ENCODE measurements at places on chromosomes 11 and 22.

DNA sequence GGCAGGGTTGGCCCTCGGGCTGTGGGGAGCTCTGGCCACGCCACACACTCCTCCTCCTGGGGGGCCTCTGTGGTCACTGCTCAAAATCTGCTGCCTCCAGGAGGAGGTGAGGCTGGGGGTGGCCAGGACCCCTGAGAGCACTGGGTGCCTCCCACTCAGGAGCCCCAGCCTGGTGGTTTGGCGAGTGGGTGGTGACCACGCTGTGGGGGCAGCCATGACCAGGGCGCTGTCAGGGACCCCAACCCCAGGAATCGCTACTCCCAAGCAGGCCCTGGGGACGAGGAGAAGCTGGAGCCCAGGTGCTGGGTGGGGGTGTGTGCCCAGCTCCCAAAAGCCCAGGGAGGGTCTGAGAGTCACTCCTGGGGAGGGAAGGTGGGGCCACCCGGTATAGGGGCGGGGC is 30.1 kb downstream of the TSPAN4 start:
- no peak for DNase-seq

DNA sequence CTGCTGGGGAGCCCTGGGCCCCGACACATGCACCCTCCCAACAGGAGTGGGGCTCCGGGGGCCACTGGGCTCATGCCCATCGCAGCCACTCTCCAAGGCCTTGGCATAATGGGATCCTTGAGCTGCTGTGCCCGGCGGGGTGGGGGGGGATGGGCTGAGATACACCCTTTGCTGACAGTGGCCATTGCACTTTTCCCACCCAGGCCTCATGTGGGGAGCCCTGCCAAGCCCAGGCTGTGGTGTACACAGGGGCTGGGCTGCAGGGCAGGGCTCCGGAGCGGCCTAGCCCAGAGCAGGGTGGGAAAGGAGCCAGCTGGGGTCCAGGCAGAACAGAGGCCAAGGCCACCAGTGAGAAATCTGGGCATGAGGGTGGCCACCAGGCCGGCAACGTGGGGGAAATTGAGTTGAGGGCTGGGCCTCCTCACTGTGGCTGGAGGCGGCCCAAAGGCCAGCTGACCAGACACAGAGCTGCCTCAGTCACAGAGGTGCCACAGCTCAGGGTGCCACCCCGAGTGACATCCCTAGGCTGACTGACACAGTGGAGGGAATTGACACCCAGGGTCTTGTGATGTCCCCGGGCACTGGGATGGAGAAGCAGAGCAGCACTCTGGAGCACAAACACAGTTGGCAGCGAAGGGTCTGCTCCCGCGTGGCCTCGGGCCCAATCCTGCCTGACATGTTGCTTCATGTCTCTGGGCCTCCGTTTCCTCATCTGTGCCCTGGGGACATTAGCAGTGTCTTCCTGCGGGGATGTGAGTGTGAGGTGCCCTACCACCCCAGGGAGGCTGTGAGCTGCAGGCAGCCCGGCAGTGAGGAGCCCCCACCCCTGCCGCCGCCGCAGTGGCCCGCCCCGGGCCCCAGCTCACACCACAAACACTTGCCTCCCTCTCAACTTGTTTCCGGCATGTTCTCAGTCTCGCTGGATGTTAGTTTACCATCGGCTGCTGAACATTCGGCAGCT is 30.4 kb downstream of the RTN4R start:
- DNase-seq: no peak

- DNase-seq: no peak
Observed at GRCh38 chr22:44574640-44575380, 76.8 kb upstream of the RTL6 start.

- DNase-seq: no peak
Observed at GRCh38 chr11:76661834-76662434, 8.6 kb downstream of the LRRC32 start.

GRCh38 chr11:35618497-35619115 is 346 bp downstream of the FJX1 start:
- DNase-seq: no peak

GRCh38 chr22:50705219-50705691 is 32.6 kb downstream of the SHANK3 start:
- DNase-seq: no peak

GRCh38 chr11:119346605-119347004 is at the start of gene MFRP:
TSS of gene MFRP (minus strand) at chr11:119346705. CDS start at chr11:119346513, 192 bp downstream.
- DNase-seq: no peak

GRCh38 chr11:64849598-64850356 is 5.3 kb upstream of the CDC42BPG start:
- no peak for DNase-seq

DNA sequence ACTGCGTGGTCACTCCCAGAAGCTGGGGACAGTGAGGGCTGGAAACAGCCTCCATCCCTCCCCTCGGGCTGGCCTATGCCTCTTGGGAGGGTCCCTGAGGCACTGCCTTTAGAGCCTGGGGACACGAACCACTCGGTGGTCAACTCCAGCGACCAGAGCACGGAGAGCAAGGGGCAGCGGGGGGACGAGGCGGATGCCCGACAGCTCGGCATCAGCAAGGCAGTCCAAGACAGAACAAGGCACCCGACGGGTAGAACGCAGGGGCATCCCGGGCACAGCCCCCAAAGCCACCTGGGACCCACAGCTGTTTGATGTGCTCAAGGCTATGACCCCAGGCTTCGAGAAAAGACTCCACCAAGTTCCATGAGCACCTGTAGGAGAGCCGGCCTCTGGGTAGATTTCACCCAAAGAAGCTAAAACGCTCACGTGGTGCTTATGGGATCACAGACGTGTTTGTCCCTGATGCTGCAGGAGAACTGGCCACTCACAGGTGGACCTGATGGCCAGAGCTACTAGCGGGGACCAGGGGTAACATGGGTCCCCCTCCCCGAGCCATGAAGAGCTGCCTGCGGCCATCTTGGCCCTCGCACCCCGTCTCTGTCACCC is 510 bp upstream of the LSP1 start:
- DNase-seq: no peak

DNA sequence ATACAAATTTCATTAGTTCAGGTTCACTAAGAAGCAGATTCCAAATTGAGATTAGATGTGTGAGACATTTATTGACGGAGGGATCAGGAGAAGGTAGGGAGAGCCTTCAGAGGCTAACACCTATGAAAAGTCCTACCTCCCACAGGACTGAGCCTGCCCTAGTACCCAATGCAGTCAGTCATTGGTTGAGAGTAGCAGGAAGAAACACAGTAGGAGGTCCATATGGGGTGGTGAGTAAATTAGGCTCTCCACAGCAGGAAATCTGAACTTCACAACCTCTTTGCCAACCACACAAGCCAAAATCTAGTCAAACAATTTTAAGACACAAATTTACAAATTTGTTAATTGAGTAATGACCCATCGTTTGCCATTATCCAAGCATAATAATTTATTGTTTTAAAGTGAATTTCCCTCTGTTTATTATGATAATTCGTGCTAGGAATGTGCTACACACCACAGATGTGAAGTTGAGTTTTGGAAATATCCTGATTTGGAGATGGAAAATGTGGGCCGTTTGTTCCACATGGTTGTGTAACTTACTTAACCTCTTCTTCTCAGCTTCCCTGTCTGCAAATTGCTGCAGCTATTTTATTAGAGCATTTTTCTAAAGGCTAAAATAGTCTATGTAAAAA is 542.1 kb downstream of the ETS1 start:
- DNase-seq: no peak

- DNase-seq: no peak
Observed at GRCh38 chr22:26460202-26460601, 23.4 kb downstream of the HPS4 start.

DNA sequence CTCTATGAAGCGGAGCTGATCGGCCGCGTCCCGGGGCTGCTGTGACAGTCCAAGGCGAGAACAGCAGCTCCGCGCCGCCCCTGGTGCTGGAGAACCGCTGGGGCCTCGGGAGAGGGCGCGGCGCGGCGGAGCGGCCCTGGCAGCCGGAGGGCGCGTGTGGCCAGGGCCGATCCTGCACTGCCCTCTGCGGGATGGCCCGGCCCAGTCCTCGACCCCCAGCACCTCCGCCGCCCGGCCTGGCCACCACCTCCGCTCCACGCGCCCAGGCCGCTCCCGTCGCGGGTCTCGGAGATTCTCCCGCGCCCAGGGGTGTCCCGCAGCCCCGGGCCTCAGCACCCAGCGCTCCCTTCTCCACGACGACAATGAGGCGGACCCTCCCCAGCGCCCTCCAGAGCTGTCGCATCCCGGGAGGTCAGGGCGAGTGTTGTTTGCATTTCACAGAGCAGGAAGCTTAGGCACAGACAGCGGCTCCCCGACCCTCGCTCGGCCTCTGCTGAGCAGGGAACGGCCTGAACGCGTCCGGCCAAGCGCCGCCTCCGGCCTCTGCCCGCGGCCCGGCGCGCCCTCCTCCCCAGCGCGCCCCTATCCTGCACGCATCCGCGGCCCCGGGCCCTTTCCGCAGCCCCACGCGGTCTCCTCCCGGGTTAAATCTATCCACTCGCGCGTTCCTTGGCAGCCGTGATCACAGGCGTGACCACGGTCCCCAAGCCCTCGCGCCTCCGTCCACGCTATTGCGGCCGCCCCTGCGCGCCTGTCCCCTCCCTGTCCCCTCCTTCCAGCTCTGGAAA is 109.7 kb downstream of the WNT7B start:
- no peak for DNase-seq

GRCh38 chr11:116649268-116649667 is 123.5 kb downstream of the BUD13 start:
- no peak for DNase-seq

- DNase-seq: no peak
Observed at GRCh38 chr11:79150320-79150719, 290.5 kb downstream of the TENM4 start.

GRCh38 chr22:24117942-24118341 is 63.3 kb upstream of the SUSD2 start:
- no peak for DNase-seq

GRCh38 chr11:81932303-81932702 is 801.4 kb downstream of the FAM181B start:
- DNase-seq: no peak

DNA sequence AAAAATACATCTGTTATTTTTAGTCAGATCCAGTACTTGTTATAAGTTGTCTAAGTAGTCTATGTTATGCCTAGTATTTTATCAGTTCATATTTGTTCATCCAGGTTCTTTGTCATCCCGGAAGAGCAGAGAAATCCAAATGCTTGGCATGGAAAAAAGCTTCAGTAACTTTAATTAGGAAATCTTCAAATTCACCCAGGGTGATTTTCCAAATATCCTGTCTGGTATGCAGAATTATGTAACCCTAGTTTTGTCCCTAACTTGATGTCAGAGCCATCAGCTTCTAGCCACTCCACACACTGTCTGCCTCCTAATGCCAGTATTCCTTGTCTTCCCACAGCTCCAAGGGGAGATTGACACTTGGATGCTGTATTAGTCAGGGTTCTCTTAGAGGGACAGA is 216.2 kb downstream of the ARHGAP42 start:
- no peak for DNase-seq

DNA sequence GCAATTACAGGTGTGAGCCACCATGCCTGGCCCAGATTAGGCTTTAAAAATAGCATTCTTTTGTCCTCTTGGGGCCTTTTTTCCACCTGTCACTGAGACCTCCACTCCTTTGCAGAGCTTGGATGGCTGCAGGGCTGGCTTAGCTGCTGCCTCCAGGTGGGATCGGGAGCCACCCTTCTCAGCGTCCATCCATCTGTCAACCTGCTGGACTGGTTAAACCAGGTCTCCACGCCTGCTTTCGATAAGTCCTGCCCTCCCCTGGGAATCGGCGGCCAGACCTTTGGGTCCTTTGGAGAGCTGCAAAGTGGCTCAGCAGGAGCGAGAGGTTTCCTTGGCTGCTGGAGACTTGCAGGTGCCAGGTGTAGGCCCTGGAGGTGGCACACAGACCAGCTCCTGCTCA is 23.4 kb upstream of the GRAMD4 start:
- no peak for DNase-seq

DNA sequence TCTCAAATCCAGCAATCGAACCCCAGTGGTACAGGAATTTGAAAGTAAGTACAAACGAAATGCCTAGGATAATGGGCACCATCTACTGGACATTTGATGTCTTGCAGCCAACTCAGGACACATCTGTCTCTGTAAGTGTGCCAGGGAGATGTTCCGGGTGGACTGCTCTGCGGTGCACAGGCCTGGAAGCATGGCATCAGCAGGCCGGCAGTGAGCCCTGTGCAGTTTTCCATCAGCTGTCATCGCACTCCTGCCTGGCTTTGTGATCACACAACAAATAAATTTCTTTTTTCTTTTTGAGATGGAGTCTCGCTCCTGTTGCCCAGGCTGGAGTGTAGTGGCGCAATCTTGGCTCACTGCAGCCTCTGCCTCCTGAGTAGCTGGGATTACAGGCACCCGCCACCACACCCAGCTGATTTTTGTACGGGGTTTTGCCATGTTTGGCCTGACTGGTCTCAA is 71.0 kb downstream of the JAM3 start:
- no peak for DNase-seq

DNA sequence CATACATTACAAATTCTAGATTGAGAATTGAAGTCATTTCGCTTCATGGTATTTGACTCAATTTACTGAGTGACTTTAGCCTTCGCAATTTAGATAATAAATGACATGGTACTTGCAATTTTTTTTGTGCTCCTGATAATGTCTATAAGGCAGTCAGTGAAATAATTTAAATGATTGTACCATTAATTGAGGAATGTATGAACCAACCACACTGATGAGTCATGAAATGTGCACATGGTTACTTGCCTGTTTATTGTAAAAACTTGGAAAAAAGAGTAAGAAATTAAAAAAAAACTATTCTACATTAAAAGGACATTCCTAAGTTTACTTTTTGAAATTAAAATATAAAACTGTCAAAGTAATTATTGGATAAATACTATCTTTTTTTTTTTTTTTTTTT is 43.3 kb downstream of the DNAJC24 start:
- DNase-seq: no peak

GRCh38 chr11:119306373-119306890 is 10.5 kb downstream of the MCAM start:
- DNase-seq: no peak

- no peak for DNase-seq
Observed at GRCh38 chr22:19679522-19680101, 34.7 kb upstream of the SEPTIN5 start.

DNA sequence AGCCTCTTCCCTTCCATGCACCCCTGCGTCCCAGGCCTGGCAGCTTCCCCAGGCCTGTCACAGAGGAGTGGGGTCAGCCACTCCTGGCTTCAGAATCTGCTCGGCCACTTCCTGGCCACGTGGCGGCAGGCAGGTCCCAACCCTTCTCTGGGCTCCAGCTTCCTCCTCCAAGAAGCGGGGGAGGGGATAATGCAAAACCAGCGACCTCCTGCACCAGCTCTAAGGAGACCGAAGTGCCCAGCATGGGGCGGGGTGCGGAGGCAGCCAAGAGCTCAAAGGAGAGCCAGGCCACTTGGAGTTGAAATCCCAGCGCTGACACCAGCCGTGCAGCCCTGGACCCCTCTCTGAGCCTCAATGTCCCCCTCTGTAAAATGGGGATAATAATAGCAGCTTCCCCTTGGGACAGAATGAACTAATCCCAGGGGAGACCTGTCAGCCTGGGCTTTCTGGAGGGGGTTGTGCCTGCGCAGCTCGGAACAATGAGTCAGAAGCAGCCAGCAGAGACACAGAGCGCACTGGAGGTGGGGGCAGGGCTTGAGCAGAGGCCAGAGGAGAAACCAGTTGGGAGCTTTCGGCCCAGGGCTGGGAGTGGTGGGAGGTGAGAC is 22.8 kb upstream of the PICK1 start:
- no peak for DNase-seq
